HCT116 (cell line): ENCODE measurements at places on chromosomes 5 and 9. TPM values are rescaled to one million over a fixed set of nuclear protein-coding genes. Genes with fewer than 3 reads are reported as not detected.

Gene CARTPT
- not detected for total RNA-seq

DNA sequence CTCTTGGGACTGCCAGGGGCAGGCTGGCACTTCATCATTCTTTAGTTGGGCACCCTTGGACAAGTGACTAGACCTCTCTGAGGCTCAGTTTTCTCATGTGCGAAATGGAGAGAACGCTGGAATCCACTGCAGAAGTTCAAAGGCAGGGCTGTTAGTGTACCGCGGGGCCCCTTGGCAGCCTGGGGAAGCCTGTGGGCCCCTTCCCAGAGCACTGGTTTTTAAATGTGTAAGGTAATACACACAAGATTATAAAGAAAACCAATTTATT is 209.5 kb upstream of the MVB12B start:
- no peak for DNase-seq
- no peaks in the 10 kb centered on the region for H3K36me3 ChIP-seq
- H3K27me3 ChIP-seq: peaks cover 62% of the 10 kb centered on the region; the same call in 1 of the 2 replicates

DNA sequence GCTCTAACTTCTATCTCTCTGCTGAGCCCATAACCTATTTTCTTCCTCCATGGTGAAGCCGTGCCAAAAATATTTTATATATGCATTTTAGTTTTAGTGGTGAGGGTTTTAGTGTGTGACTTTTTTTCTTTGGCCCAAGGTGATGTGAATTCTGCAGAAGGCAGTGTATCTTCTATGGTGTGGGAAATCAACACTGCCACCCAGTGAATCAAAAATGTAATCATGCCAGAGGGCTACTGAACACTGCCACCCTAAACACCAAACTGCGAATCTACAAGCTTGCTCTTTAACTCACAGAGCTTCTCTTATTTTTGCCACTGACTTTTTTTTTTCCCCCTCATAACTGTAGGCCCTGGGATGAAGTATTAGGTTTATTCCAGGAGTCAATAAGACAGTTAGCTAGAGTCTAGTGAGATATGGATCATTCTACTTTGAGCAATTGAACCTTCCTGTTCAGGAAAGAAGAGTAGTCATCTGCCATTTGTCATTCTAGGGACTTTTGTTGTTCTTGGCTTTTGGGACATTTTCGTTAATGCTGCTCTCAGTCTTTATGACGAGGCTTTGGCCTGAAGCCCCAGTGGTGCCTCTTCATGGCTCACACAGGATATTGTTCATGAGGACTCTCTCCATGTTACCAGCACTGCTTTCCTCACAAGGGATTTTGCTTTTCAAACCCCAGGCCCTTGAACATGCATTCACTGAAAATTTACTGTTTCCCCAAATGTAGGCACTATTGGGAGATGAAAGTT is 53.1 kb downstream of the C7 start:
- H3K4me3 ChIP-seq: no peak overlapping the region
- DNase-seq: no peak
- no peaks in the 10 kb centered on the region for H3K27me3 ChIP-seq
- H3K27ac ChIP-seq: no peak overlapping the region

- no peaks in the 10 kb centered on the region for H3K27me3 ChIP-seq
- H3K27ac ChIP-seq: no peak overlapping the region
- DNase-seq: no peak
- peaks cover 20% of the 10 kb centered on the region for H3K4me1 ChIP-seq
- no peak overlapping the region for H3K4me3 ChIP-seq
Measured at GRCh38 chr5:149938279-149938678, 6.3 kb downstream of the PDE6A start.

Gene GPX8
- total RNA-seq: 36.5 TPM

Gene WDR70
- 31.1 TPM for total RNA-seq

DNA sequence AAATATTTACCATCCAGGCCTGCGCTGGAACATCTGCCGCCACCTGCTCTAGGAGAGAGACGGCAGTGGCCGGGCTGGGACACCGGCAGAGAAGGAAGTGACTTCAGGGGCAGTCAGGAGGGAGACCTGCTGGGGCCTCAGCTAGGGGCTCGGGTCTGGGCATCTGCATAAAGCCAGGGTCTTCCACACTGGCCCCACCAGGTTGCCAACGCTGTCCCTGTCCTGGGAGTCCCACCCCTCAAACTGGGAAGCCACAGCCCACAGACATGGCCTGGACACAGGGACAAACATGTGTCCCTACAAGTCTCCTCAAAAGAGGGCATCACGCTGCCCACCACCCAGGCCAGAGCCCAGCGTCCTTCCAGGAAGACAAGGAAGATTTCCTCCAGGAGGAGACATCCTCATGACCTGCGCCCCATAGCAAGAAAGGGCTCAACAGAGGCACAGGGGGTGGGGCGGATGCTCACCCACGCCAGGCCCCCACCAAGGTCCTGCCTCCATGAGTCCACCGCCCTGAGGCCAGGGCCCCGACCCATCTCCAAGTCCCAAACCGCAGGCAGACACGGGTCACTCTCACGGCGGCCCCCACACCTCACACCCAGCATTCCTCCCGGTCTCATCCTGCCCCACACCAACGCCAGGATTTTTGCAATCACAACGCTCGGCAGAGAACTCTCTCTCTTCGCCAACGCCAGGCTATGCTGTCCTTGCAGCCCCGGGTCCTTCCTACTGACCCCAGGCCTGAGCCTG is 9.0 kb downstream of the VAV2 start:
- no peaks in the 10 kb centered on the region for H3K36me3 ChIP-seq
- no peak overlapping the region for H3K27ac ChIP-seq
- no peak for DNase-seq
- H3K27me3 ChIP-seq: no peaks in the 10 kb centered on the region
- no peaks in the 10 kb centered on the region for H3K4me1 ChIP-seq

DNA sequence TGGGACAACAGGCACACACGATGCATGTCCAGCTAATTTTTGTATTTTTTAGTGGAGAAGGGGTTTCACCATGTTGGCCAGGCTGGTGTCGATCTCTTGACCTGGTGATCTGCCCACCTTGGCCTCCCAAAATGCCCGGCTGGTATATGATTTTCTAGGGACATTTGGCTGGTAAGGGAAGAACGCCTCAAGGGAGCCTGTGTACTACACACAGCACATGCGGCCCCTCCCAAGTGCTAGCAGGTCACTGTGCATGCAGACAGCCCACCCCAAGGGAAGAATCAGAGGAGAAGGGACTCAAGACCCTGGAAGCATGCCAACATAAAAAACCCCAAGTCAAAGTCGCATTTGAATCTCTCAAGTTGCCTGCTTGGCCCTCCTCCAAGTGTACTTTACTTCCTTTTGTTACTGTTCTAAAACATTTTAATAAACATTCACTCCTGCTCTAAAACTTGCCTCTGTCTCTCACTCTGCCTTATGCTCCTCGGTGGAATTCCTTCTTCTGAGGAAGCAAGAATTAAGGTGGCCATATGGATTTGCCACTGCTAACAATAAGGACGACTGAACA is 24.3 kb upstream of the OTULINL start:
- no peak overlapping the region for H3K4me3 ChIP-seq
- no peaks in the 10 kb centered on the region for H3K27me3 ChIP-seq
- DNase-seq: no peak
- H3K4me1 ChIP-seq: no peaks in the 10 kb centered on the region
- no peaks in the 10 kb centered on the region for H3K36me3 ChIP-seq

- H3K27ac ChIP-seq: no peak overlapping the region
- no peaks in the 10 kb centered on the region for H3K27me3 ChIP-seq
- DNase-seq: no peak
- H3K36me3 ChIP-seq: no peaks in the 10 kb centered on the region
- no peak overlapping the region for H3K4me3 ChIP-seq
- no peaks in the 10 kb centered on the region for H3K4me1 ChIP-seq
Measured at GRCh38 chr5:96640696-96641095, 21.5 kb upstream of the CAST start.

GRCh38 chr9:70297141-70297540 is 38.4 kb downstream of the SMC5 start:
- H3K27ac ChIP-seq: no peak overlapping the region
- peaks cover 6% of the 10 kb centered on the region; the same call in 1 of the 2 replicates for H3K36me3 ChIP-seq
- H3K4me1 ChIP-seq: no peaks in the 10 kb centered on the region
- no peak overlapping the region for H3K4me3 ChIP-seq
- DNase-seq: no peak
- no peaks in the 10 kb centered on the region for H3K27me3 ChIP-seq

Gene TRMO
- total RNA-seq: 10.2 TPM

Gene ENTREP1
- 1.1 TPM for total RNA-seq

Gene CMYA5
- 0.22 TPM for total RNA-seq

DNA sequence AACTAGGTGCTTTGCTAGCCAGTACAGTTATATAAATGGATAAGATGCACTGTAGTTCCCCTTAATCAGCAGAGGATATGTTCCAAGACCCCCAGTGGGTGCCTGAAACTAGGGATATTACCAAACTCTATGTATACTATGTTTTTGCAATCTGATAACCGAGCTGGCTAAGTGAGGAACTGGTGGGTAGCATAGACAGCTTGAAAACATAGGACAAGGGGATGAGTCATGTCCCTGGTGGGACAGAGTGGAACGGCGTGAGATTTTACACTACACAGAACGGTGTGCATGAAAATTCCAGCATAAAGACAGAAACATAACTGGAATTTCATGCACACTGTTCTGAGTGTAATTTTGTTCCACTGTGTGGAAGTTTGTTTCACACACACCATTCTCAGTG is 86.9 kb downstream of the BASP1 start:
- no peaks in the 10 kb centered on the region for H3K36me3 ChIP-seq
- H3K4me3 ChIP-seq: no peak overlapping the region
- no peak overlapping the region for H3K27ac ChIP-seq
- DNase-seq: no peak
- no peaks in the 10 kb centered on the region for H3K4me1 ChIP-seq

Gene DNAH5
- 0.37 TPM for total RNA-seq
